NCI-H1930 (cell line): ENCODE measurements at places on chromosomes 16 and 17.

GRCh38 chr17:77325577-77326075 lies 184.9 kb downstream of the SEC14L1 start:
- DNase-seq: no peak

- no peak for DNase-seq
Measured at GRCh38 chr16:65908568-65908967, 457.9 kb upstream of the CDH5 start.

- DNase-seq: no peak
Measured at GRCh38 chr17:80621997-80622357, 77.3 kb downstream of the RPTOR start.

DNA sequence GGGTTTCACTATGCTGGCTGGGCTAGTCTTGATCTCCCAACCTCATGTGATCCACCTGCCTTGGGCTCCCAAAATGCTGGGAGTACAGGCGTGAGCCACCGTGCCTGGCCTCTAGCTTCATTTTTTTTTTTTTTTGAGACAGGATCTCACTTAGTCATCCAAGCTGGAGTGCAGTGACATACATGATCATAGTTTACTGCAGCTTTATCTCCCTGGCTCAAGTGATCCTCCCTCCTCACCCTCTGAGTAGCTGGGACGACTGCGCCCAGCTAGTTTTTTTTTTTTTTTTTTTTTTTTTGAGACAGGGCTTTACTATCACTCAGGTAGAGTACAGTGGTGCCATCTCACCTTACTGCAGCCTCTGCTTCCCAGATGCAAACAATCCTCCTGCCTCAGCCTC lies 9.7 kb downstream of the RPA1 start:
- no peak for DNase-seq

DNA sequence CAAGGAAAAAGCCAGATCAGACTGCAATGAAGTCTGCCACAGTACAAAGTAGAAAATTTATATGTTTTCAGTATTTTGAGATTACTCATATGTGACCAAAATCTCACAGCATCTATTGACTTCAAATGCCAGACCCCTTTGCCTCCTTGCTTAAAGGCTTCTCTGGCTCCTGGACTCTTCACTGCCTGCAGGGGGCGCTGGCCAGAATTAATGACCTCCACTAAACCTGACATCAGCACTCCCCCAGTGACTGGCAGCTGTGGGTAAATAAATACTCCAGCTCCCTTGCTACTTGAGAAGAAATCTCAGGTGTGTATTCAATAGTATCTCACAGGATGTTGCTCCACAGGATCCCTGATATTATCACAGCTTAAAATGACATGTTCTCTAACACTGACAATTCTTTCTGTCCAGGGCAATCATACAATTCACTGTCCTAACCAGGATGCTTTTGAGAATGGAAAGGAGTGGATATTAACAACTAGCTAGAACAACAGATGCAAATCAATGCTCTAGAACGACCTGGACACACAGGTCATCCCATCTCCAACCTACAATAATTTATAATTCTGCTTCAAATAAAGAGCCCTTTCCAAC lies 4.0 kb downstream of the BECN1 start:
- peak; percentile 15 for DNase-seq

DNA sequence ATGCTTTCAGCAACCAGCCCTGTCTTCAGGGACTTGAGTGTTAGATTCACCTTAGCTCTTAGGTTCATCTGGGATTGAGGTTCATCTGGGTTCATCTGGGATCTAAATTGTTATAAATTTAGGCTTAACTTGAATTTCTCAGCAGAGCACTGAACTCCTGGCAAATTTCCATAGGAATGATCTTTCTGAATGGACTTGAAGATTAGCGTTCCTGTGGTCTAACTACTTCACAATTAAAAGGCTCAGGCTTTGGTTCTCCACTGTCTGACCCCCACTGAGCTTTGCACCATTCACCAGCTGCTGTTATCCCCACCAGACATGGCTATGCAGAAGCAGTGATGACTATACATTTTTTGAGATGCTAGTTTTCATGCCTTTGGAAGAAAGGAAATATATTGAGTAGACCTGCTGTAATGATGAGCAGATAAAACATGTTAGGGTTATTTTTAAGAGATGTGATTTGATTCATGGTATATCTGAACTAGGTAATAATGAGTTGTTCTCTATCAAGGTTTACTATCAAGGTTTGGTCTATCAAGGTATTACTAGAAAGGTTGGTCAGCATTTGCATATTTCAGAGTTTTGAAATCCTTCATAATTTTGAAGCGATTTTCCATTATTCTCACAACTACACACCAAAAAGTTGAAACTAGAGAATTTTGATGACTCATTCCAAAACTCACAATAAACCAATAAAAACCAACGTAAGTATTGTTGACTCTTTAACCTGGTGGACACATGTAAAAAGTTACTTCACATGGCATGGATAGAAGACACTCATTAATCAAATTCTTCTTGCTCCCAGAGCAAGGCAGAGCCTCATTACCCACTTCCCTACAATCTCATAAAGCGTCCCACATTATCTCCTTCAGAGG lies 71.7 kb downstream of the SNX11 start:
- no peak for DNase-seq

- no peak for DNase-seq
Measured at GRCh38 chr17:47652570-47652969, 2.9 kb downstream of the KPNB1 start.

DNA sequence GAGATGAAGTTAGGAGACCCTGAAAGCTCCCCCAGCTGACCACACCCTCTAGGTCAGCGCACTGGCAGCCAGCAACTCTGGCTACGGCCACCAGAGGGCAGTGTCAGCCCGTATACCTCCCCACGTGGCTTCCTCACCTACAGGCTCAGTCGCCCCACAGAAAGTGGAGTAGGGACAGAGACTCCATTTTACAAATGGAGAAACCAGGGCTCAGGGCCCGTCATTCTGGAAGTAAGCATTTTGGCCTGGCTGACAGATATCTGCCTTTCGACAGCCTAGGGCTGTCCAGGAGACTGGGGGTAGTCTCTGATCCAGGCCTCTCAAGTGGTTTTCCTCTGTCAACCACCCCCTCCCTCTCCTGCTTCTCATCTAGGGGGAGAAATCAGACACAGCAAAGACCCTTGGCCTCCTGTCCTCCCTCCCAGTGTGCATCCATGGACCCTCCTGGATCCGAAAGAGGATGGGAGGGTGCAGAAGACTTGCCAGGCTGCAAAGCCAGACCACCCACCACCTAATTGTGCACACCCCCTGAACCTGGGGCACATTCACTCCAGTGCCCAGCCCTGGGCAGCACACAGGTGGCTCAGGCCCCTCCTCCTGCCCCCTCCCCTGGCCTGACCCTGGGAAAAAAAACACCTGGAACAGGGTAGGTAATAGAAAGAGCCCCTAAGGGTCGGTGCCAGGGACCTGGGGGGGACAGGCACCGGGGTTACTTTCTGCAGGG lies 3.8 kb upstream of the HAP1 start:
- DNase-seq: peak; percentile 68

GRCh38 chr16:70253291-70254106 lies 1.8 kb upstream of the EXOSC6 start:
- DNase-seq: no peak

GRCh38 chr16:47726031-47726675 lies 265.0 kb downstream of the PHKB start:
- no peak for DNase-seq

DNA sequence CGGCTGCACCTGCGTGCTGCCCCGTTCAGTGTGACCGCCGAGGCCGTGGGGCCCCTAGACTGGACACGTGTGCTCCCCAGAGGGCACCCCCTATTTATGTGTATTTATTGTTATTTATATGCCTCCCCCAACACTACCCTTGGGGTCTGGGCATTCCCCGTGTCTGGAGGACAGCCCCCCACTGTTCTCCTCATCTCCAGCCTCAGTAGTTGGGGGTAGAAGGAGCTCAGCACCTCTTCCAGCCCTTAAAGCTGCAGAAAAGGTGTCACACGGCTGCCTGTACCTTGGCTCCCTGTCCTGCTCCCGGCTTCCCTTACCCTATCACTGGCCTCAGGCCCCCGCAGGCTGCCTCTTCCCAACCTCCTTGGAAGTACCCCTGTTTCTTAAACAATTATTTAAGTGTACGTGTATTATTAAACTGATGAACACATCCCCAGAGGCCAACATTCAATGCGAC lies 1.7 kb downstream of the IL17C start:
- no peak for DNase-seq

GRCh38 chr17:49779739-49780231 lies 8.7 kb upstream of the KAT7 start:
- DNase-seq: no peak

- DNase-seq: no peak
Measured at GRCh38 chr17:27499451-27500265, 43.4 kb downstream of the KSR1 start.

DNA sequence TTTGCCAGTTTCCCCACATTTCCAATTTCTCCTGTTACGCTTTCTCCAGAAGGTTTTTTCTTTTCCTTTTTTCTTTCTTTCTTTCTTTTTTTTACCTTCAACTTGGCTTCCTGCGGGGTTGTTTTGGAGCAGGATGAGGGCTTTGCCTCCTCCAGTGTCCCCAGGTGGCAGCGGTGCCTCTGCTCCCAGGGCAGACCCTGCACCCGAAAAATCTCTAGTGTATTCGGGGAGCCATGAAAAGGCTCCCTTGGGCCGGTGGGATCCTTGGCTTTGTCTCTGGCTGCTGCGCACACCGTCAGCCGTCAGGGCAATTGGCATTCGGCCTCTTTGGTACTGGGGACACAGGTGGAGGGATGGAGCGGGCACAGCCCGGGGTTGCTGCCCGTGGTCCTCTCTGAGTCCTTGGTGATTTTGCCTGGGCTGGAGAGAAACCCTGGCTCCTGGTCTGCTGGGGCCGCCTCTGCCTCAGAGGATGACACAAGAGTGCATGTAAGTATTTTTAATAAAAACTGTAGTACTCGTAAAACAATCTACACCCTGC lies 846 bp downstream of the ITGB3 start:
- no peak for DNase-seq

DNA sequence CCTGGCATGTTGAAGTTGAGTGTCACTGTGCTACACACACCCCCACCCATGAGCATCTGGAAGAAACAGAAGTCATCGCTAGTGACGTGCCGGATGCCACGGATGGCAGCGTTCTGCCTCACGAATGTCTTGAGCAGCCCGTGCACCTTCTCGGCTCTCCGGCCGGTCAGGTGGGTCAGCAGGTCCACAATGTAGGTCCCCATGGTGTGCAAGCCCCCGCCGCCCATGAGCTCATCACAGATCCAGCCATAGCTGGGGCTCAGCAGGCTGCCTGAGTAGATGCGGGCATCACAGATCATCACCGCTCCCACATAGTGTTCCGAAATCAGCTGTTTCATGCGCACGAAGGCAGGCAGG lies 8.9 kb downstream of the C16orf86 start:
- no peak for DNase-seq

- DNase-seq: no peak
Measured at GRCh38 chr16:27461483-27462171, 59.7 kb downstream of the IL21R start.

GRCh38 chr16:80375973-80376372 lies 164.8 kb upstream of the DYNLRB2 start:
- DNase-seq: no peak

GRCh38 chr17:10429421-10430045 lies 7.8 kb upstream of the MYH8 start:
- no peak for DNase-seq

DNA sequence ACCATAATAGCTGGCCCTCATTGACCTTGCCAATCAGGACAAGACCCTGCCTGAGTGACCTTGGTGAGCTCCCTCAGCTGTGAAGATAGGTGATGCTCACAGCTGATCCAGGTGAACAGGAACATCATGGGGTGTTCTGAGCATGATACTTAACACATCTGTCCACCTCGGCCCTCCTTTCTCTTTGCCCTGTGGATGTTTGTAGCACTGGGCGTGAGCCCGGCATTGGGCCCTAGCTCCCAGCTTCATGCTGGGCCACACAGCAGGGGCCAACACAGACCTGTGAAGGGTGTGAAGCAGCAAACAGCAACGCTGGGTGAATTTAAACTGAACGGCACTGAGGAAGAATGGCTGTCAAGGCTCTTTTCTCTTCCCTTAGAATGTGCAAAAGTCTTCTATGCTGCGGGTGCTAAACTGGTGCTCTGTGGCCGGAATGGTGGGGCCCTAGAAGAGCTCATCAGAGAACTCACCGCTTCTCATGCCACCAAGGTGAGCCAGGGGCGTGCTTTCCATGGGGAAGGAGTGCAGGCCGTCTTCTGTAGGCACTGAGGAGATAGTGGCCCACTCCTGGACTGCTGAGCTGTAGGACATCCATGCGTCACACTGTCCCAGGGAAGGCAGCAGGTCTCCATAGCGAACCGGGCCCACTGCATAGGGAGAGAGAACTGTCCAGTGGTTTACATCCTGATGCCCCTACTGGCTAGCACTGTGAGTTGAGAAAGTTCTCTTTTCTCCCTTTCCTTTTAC lies 35.9 kb downstream of the TMEM11 start:
- DNase-seq: no peak

DNA sequence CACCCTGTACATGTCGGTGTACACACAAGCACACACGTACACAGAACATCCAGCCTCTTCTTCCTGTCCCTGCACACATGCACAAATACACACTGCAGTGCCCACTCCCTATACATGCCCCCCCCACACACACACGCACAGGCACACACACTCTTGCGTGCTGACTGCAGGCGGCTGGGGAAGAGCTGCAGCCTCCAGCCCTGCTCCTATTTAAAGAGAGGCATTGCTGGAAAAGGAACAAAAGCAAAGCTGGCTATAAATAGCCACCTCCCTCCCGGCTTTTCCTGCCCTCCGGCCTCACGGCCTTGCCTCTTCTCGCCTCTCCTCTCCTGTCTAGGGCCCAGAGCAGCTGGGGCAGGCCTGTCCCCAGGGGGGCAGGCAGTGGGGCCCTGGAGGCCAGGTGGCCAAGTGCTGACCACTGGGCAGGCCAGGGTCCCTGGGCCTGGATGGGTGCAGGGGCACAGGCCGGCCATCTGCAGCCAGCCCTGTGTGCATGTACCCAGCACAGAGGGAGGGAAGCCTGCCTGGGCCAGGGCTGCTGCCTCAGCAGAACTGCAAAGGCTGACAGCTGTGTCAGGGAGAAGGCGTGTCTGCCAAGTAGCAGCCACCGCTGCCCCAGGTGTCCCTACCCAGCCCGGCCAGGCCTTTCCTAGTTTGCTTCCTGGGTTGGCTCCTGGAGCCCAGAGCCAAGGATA lies 25.4 kb downstream of the RTN4RL1 start:
- DNase-seq: no peak

GRCh38 chr17:16995930-16996329 lies 24.0 kb upstream of the TNFRSF13B start:
- no peak for DNase-seq

- peak; percentile 62 for DNase-seq
Measured at GRCh38 chr16:4288148-4288921, 15.5 kb upstream of the TFAP4 start.

- DNase-seq: no peak
Measured at GRCh38 chr17:17492571-17492970, 3.6 kb downstream of the RASD1 start.

- no peak for DNase-seq
Measured at GRCh38 chr17:74808714-74809430, 32.7 kb upstream of the NAT9 start.

DNA sequence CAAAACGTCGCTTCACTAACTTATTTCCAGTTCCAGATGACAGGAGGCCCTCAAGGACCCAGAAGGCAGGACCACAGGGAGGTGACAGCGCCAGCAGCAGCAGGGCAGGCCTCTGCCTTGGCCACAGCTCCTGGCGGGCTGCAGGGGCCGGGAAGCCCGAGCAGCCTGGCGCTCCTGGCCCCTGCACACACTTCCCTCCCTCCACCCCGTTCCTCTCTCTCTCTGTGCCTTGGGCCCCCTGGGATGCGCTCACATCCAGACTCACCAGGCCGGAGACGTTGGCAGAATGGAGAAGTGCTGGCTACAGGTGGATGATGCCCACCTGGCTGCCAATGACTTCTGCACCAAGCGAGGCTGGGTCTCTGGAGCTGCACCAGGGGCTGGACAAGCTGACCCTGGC lies 12.7 kb downstream of the ZNF594 start:
- no peak for DNase-seq

GRCh38 chr16:87922250-87922871 lies 14.0 kb downstream of the CA5A start:
- no peak for DNase-seq
